ENCODE measurements at places on chromosomes 6 and 20. TPM values are rescaled to one million over a fixed set of nuclear protein-coding genes. Genes with fewer than 3 reads are reported as not detected.

The MUC21 gene
- not detected for total RNA-seq

The CALHM4 gene
- total RNA-seq: not detected

The PTPRT gene
- not detected for total RNA-seq

The CST4 gene
- not detected for total RNA-seq

The ARHGAP40 gene
- 0.02 TPM for total RNA-seq

The LST1 gene
- not detected for total RNA-seq

The DOK5 gene
- 0.05 TPM for total RNA-seq

The OR2J3 gene
- total RNA-seq: not detected

The EPB41L2 gene
- 31.1 TPM for total RNA-seq

The CDS2 gene
- 59.4 TPM for total RNA-seq

The RSPO4 gene
- total RNA-seq: not detected

The SAMD10 gene
- not detected for total RNA-seq

The CST2 gene
- 0.32 TPM for total RNA-seq

The AGER gene
- 1.4 TPM for total RNA-seq

The OR12D3 gene
- not detected for total RNA-seq

The AHCY gene
- total RNA-seq: 331 TPM

The MAS1 gene
- total RNA-seq: not detected

The GRIK2 gene
- total RNA-seq: 0.34 TPM

The TCF19 gene
- total RNA-seq: 15.4 TPM

All from A549 treated with CORT108297 at 1 μM for 4 hours (cell line).